ENCODE measurements at places on chromosomes 13 and 19. TPM values are rescaled to one million over a fixed set of nuclear protein-coding genes. Genes with fewer than 3 reads are reported as not detected.

The CEACAM7 gene
- not detected for total RNA-seq

The ZNF568 gene
- total RNA-seq: 11.5 TPM

The ZNF471 gene
- total RNA-seq: 5.3 TPM

The GJB2 gene
- 0.28 TPM for total RNA-seq

The PDX1 gene
- total RNA-seq: not detected

The TUBGCP3 gene
- 13.1 TPM for total RNA-seq

The ZSWIM4 gene
- total RNA-seq: 16.6 TPM

The FCHO1 gene
- not detected for total RNA-seq

The ZIC2 gene
- not detected for total RNA-seq

The CNFN gene
- total RNA-seq: not detected

The FBXO17 gene
- 21.5 TPM for total RNA-seq

The IZUMO2 gene
- total RNA-seq: not detected

The ZNF560 gene
- 5.8 TPM for total RNA-seq

The CCL25 gene
- not detected for total RNA-seq

The ZSWIM9 gene
- 3.3 TPM for total RNA-seq

The CYP4F2 gene
- not detected for total RNA-seq

The CNMD gene
- total RNA-seq: not detected

The ZNF667 gene
- total RNA-seq: 9.2 TPM

The ZNF284 gene
- total RNA-seq: 3.0 TPM

The UBE2S gene
- 72.5 TPM for total RNA-seq

The PSG11 gene
- not detected for total RNA-seq
